ENCODE measurements at places on chromosomes 3 and 15.

- no peak for DNase-seq
Observed at GRCh38 chr15:93719921-93720351, 511.4 kb upstream of the MCTP2 start.

GRCh38 chr3:178680037-178680436 is 143.8 kb downstream of the KCNMB2 start:
- no peak for DNase-seq

DNA sequence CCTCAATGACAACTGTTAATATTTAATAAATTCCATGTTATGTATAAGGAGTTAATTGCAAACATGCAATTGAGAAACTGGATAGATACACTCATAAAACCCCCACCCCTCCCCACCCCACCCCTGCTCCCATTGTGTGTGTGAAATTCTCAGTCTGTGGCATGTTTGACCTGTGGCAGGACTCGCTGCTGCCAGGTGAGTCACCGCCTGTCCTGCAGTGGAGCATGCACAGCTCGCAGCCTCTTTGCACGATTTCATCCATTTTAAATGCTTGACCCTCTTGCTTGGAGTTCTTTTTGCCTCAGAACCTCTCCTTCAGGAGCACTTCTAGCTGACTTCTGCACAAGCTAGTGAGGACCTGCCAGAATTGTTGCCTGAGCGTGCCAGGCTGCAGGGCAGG is 5.3 kb upstream of the APEH start:
- no peak for DNase-seq

DNA sequence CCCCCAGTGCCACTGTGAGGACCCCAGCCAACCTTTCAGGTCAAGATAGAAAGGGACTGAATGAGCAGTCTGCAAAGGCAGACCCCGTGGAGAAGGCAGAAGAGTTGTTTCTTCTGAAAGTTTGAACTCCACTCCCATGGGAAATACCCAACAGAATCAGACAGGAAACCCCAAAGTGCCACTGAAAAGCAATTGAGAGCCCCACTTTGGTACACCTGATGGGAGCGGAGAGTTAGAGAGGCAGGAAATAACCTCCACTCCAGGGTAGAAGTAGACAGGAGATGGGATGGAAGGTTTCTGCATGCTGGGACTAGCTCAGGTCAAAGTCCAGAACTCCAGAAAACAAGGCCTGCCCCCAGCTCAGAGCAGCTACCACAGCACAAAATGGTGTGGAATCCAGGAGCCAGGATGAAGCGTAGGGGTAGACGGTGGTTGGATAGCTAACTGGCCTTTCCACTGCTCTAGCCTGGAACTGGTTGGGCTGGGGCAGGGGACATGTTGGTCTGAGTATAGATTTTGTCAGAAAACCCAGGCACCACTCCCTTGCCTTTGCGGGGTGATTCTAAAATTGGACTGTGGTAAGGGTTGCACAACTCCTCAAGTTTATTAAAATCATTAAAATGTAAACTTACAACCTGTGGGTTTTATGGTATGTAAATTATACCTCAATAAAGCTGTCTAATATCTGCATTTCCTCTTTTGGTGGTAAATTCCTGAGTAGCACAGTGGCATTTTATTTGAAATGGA is 1.9 kb upstream of the RAB43 start:
- peak; percentile 83 for DNase-seq

- DNase-seq: no peak
Observed at GRCh38 chr3:162441716-162442115, 945.1 kb downstream of the OTOL1 start.

GRCh38 chr3:186330772-186331460 is 31.1 kb downstream of the DGKG start:
- DNase-seq: peak; percentile 30

DNA sequence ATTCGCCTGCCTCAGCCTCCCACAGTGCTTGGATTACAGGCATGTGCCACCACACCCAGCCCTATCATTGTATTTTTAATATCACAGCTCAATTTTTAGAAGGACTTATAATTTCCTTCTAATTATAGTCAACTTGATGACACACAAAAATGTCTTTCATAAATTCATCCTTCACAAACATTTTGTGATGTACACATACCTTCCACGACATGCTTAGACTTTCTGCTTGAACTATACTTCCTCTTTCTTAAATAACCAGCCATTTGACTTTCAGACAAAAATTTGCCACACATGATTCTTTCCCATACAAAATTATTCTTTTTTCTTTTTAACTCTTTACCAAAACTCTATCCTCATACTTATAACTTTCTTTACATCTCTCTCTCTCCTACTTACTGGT is 48.4 kb upstream of the CCK start:
- DNase-seq: peak; percentile 61

DNA sequence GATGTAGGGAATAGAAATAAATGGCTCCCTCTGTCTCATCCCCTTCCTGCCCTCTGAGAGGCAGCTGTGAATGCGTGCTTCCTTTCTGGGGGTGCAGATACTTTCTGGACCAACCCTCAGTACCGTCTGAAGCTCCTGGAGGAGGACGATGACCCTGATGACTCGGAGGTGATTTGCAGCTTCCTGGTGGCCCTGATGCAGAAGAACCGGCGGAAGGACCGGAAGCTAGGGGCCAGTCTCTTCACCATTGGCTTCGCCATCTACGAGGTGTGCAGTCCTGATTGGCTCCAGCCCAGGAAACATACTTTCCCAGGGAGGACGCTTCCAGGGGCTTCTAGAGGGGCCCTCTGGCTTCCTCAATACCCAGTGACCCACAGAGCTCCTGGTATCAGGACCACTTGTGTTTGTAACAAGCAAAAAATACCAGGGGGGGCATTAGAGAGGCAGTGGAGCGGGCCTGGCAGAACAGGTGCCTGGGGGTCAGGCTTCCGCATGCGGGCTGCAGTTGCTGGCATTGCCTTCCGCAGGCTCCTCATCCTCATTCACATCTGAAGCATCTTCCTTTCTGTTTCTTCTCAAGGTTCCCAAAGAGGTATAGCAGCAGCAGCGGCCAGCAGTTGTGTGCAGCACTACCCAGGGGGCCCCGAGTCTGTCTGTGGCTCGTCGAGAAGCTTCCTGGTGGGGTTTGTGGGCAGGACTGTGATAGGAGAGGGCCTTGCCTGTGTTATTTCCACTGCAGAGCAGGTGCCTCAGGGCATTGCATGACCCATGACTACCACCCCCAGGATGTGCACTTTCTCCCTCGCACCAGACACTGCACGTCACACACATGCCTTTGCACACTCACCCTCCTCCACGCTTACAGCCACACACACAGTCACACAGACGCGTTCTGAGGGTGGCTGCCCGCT is 42.5 kb downstream of the CAPN3 start:
- peak; percentile 33 for DNase-seq

DNA sequence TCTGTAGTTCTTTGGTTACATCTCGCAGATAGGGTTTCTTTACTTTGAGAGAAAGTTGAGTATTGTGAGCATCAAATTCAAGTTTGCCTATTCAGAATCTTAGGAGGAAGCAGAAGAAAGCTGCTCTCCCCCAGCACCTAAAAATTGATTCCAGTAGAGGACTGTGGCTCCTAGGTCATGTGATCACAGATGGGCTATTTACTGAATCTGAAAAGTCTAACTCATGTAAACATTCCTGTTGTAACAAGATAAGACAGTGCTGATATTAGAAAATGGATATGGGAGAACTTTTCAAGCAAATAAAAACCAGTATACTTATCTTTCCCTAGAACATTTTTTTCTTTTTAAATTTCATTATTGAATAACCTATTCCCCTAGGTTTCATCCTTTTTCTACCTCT is 308.4 kb upstream of the SLITRK3 start:
- no peak for DNase-seq

- peak; percentile 93 for DNase-seq
Observed at GRCh38 chr3:12916159-12916558, 74.8 kb upstream of the RPL32 start.

DNA sequence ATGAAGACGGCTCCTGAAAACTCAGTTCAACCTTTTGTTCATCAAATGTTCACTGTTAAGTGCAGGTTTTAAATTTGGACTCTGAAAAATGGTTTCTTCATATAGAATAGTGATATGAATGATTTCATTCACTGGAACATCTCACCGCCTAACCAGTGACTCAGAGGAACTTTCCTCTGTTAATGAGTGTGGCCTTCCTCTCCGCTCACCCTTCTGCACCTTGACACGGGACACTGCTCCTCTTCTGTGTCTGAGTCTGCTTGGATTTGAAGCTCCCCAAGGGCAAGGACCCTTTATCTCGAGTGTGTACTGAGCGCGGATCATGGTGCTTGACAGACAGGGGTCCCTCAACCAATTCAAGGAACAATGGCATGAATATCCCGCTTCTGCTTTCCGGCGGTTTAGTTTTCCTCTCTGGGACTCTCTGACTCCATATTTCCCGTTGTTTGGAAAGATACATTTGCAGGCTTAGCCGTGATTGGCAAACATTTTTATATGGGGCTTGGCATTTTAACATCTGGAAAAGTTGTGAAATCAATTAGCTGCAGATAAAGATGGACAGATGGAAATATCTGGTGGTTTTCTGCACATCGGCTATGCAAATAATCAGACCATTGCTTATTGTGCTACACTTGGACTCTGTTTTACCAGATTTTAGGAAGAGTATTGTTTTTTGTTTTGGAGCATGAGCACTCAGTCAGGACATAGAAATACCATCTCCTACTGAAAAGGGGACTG is 20.9 kb downstream of the KBTBD8 start:
- no peak for DNase-seq

All from NB4 (cell line).